Right cardiac atrium (tissue), 5 donors: ENCODE measurements at places on chromosomes 11 and 22.

DNA sequence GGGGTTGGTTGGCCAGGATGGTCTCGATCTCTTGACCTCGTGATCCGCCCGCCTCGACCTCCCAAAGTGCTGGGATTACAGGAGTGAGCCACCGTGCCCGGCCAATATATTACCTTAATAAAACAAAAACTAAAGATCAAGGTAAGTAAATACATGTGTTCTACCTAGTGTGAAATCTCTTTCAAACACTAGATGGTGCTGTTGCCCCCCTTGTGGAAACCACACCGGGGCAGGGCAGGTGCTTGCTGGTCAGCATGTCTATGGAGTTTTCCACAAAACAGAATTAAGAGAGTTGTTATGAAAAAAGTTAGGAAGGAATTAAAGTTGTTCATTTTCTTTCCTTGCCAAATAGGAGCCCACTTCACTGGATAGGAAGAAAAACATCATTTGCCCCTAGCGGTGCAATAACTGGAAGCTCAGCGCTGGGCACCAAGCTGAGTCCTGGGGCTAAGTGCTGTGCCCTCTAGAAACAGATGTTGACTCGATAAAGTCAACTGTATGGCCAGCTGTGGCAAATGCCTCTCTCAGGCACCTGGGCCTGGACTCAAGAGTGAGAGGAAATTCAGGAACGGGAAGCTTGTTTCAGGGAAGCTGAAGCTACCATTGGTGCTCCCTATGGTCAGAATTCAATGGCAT lies 6.3 kb upstream of the KCNJ5 start:
- no peak for DNase-seq

GRCh38 chr11:119676461-119677020 lies 52.5 kb downstream of the NECTIN1 start:
- DNase-seq, result no peak

- no peak for DNase-seq
Observed at GRCh38 chr22:38652859-38653258, 3.3 kb downstream of the FAM227A start.

GRCh38 chr11:59214141-59214893 lies 1.6 kb upstream of the MPEG1 start:
- DNase-seq, result no peak

- DNase-seq, result peak; percentile 95
Observed at GRCh38 chr11:46936138-46937110, at the start of gene CSTPP1. Gene CSTPP1, plus strand, starts transcription at chr11:46936761. Its CDS starts 45 bp downstream, at chr11:46936806.

DNA sequence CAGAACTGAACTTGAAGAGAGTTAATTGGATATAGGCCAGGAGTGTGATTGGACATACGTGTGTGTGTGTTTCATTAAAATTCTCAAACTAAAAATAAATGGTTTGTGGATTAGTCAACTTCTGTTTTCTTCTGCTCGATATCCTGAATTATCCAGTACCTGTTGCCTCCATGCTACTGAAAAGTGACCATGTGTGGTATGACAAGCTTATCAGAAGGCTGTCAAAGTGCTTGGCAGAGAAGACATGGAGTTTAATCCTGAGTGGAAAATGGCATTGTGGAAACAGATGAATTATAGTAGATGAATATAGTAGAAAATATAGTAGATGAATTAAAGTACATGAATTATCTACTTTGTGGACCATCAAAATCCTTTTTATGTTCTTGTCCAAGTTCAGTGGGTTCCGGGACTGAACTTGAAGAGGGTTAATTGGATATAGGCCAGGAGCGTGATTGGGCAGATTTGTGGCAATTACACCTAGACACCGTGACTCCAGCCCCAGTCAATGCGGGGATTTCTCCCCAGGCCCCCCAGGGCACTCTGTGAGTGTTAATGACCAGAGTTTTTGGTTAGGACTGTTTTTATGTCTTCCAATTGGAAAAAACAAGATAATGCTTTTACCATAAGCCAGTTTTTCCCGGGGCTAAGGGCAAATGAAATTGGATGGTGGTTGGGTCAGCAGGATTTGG lies 30.1 kb downstream of the GRAMD1B start:
- DNase-seq, result no peak

- peak; percentile 47 for DNase-seq
Observed at GRCh38 chr11:106950067-106950491, 68.2 kb downstream of the GUCY1A2 start.

GRCh38 chr11:27166130-27166529 lies 125.5 kb downstream of the BBOX1 start:
- DNase-seq, result no peak

DNA sequence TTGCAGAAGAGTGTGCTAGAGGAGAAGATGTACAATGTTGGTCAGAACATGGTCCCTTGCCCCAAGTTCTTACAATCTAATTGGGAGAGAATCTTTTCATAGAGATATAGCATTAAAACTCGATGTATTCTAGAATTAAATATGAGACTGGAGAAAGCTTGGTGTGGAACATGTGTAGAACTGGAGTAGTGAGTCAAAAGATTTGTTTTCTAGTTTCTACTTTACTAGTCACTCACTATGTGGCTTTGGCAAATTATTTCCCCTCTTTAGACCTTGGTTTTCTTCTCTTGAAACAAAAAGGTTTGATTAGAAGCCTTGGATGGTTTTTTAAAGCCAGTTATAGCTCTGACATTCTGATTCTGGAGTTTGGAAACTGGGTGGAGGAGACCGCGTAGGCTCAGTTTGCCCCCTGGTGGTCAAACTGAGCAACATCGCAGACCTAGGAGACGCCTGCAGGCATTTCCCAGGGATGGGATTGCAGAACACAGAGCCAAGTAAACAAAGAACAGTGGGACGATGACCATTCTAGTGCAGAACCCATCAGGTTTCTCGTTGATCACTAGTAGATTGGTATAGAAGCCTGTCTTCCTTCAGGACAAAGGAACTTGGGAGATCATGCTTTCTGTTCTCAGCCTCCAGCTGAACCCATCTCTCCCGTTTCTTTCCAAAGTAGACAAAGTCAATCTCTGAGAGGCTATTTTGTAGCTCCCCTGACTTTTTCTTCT lies 8.5 kb upstream of the CHRDL2 start:
- DNase-seq, result peak; percentile 39

- no peak for DNase-seq
Observed at GRCh38 chr11:113447621-113448315, 27.4 kb downstream of the DRD2 start.

GRCh38 chr11:12186701-12187100 lies 76.3 kb downstream of the MICAL2 start:
- no peak for DNase-seq

DNA sequence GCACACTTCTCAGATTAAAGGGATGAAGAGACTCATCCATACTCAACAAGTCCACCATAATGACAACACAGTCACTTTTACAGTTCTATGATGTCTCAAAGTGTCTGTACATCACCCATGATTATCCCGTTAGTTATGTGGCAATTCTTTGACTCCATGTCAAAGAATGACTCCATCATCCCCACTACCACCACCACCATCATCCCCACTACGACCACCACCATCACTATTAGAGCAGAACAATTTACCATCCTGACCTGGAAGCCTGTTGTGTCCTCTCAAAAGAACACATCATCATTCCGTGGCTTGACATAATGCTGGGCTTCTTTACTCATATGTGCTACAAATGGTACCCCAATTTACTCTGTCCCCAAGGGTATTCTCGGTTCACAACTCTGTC lies 13.7 kb downstream of the PRR5L start:
- DNase-seq, result no peak

- no peak for DNase-seq
Observed at GRCh38 chr11:20162824-20163782, 2.8 kb upstream of the DBX1 start.

GRCh38 chr22:25696763-25697162 lies 45.2 kb upstream of the MYO18B start:
- DNase-seq, result no peak

- DNase-seq, result no peak
Observed at GRCh38 chr11:44577231-44577830, 11.9 kb downstream of the CD82 start.

DNA sequence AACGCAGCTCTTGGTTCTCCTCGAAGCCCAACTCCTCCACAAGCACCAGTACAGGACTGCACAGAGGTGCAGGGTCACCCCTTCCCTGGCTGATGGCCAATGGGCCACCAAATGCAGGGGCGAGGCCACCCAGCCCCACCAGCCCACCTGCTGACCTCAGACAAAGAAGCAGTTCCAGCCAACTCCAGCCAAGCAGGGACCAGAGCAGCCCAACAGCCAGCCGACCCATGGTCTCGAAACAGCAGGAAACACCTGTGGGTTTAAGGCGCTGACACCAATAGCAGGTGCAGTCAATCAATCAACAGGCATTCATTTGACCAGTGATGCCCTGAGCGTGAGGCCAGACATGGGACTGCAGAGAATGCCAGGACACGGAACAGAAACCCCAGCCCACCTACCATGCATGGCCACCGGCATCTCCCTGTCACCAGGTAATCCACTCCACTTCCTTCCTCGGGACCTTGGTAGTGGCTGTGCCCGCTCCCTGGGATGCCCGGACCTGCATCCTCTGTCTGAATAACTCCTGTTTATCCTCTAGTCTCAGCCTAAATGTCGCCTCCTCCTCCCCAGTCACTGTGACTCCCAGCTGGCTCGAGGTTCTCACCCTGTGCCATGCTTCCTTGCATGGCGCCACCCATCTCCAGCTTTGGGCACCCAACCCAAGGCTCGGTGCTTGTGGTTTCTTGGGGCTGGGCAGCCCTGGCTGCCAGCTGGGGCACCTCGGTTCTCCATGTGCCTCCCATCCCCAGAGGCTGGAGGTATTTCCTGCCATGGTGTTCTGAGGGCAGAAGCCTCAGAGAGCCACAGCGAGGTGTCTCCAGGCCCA lies 1475.4 kb downstream of the BRD1 start:
- no peak for DNase-seq

DNA sequence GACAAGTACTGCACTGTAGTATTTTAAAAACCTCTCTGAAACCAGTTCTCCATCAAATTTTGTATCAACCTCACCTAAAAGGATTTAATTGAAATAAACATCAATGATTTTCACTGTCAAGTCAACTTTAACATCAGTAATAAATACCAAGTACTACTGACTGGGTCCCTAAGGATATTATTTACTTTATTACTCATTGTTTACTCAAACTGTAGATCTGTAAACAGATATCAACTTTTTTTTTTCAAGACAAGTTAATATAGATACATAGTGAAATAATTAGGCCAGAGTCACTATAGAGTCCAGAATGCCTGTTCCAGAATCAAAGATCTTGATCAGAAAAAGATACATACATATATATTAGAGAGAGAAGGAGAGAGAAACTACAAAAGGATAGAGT lies 1.6 kb downstream of the RNF141 start:
- DNase-seq, result no peak

- DNase-seq, result no peak
Observed at GRCh38 chr11:113494021-113494420, 18.8 kb upstream of the DRD2 start.

- DNase-seq, result no peak
Observed at GRCh38 chr11:23789200-23789853, 707.5 kb upstream of the LUZP2 start.

DNA sequence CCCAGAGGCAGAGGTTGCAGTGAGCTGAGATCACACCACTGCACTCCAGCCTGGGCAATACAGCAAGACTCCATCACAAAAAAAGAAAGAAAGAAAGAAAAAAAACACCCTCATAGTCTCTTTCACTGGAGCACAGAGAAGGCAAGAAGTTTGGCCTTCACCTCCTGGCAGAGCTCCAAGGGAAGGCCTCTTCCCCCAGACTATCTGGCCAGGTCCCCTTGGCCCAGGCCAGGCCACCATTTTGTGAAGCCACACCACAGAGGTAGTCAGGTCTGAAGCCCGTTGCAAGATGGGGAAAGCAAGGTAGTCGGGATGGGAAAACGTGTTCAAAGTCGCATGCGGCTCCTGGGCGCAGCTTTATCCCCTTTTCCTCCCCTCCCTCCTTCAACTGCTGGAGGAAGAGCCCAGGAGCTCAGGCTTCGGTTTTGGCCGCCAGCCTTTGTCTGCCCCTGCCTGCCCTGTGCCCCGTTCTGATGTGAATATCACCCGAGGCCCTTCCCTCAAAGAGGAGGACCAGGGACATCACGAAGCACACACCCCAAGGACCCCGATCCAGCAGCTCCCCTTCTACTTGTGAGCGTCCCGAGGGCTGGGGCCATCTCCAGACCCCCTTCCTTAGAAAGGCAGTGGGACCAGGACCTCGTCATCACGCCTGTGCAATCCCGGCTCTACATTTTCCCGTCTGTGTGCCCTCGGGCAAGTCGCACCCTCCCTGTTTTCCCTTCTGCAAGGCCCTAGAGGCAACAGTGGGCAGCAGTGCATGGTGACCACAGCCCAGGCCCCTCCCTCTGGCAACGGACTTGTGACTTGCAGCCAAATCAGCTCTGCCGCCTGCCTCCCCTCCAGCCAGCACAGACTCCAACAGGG lies 17.7 kb downstream of the CABP7 start:
- DNase-seq, result peak; percentile 63

GRCh38 chr22:46845296-46846149 lies 83.1 kb downstream of the TBC1D22A start:
- DNase-seq, result peak; percentile 69

DNA sequence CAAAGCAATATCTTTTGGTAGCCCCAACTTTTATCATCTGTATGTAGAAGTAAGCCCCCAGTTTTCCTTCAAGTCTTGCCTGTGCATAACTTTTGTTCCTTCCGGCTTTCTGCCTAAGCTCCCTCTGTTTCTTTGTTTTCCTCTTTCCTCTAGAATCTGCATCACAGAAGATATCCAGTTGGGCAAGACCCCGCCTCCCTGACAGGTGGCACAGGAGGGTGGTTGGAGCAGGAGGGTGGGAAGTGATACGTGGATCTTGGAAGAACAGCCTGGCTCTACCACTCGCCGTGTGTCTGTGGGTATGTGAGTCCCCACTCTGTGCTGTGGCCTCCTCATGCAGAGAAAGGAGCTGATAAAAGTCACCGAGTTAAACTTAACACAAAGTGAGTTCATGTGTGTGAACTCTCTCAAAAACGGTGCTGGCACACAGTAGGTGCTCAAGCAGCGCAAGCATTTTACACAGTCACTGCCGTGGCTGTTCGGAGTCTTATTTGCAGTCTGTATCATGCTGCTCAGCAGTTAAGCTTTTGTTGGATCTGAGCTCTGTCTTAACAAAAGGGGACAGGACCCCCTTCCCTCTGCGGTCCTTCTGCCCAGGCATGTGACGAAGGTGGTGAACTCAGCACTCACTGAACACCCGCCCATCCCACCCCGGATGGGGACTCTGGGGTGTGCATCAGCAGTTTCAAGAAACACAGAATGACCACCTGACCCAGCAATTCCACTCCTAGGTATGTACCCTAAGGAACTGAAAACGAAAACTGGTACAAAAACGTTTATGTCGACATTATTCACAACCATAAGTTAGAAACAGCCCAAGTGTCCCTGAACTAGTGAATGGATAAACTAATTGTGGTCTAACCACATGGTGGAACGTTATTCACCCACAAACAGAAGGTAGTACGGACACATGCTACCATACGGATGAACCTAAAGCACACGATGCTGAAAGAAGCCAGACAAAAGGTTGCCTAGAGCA lies 249.1 kb downstream of the CTTN start:
- no peak for DNase-seq
